ENCODE measurements at places on chromosomes 6 and 20. TPM values are rescaled to one million over a fixed set of nuclear protein-coding genes. Genes with fewer than 3 reads are reported as not detected.

DNA sequence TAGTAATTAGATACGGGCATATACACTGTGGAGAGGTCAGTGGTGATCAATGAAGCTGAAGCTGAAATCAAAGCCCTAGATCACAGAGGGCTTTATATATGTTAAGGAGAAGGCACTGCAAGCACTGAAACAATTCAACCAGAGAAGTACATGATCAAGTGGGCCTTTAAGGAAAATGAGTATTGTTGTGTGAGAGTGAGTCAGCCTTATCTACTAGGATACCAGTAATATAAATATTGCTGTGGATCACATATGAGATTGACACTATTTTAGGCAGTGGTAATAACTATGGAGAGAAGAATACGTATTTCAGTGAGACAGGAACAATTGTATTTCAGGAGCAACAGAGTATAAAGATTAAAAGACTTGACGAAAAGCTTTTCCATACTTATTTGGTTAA, 1172.2 kb upstream of the GJE1 start:
- DNase-seq = no peak

GRCh38 chr6:169755162-169755561, 3.7 kb downstream of the ERMARD start:
- DNase-seq = no peak

COL9A3 gene
- 0.99 TPM for total RNA-seq

COL10A1 gene
- total RNA-seq = not detected

ZBTB9 gene
- 3.1 TPM for total RNA-seq
